IMR-90 (cell line): ENCODE measurements at places on chromosomes 12 and 14. TPM values are rescaled to one million over a fixed set of nuclear protein-coding genes. Genes with fewer than 3 reads are reported as not detected.
A peak's percentile ranks its signal among the peaks of the same experiment; 100 is the strongest.

The LTB4R gene
- 0.18 and 0.28 TPM in 2 replicates for total RNA-seq

- no peak overlapping the region for H3K4me3 ChIP-seq
- no peaks in the 10 kb centered on the region for H3K36me3 ChIP-seq
- no peak for DNase-seq
- H3K4me1 ChIP-seq: no peaks in the 10 kb centered on the region
- H3K27ac ChIP-seq: no peak overlapping the region
Measured at GRCh38 chr14:104103061-104103445, 17.6 kb downstream of the ASPG start.

DNA sequence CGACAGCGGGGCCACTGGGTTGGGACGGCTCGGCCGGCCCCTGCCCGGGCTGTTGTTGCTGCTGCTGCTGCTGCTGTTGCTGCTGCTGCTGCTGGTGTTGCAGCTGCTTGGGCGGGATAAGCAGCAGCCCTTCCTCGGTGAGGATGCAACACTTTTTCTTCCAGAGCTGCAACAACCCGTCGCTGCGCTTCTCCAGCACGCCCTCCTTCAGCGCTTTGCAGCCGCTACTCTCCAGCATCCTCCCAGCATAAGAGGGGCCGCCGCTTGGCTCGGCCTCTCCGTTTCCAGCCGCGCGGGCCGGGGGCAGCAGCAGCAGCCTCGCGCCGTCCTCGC, 529 bp downstream of the PHLDA1 start:
- H3K36me3 ChIP-seq: peaks cover 28% of the 10 kb centered on the region
- no peak for DNase-seq
- H3K4me3 ChIP-seq: peak overlapping the region; percentile 98
- H3K27ac ChIP-seq: peak overlapping the region; percentile 98
- no peaks in the 10 kb centered on the region for H3K27me3 ChIP-seq

GRCh38 chr14:96512602-96513397, 10.6 kb downstream of the PAPOLA start:
- peaks cover 8% of the 10 kb centered on the region for H3K4me1 ChIP-seq
- H3K36me3 ChIP-seq: no peaks in the 10 kb centered on the region
- DNase-seq: no peak
- no peak overlapping the region for H3K27ac ChIP-seq
- H3K27me3 ChIP-seq: no peaks in the 10 kb centered on the region
- H3K4me3 ChIP-seq: no peak overlapping the region

DNA sequence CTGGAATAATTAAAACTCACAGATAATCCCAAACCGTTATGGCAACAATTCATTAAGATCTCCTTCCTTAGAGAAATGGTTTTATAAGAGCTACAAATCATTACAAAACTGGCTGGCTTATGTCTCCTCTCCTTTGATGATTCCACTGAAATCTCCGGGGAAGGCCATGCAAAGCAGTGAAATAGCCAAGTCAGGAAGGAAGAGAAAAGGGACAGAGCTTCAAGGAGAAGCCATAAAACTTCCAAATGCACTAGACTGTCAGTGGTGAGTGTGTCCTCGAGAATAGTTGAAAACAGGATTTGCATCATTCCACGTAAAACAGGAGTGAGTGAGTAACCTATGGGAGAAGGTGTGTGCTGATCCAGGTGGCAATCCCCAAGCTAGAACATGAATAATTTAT, 330.0 kb downstream of the DIO2 start:
- H3K27me3 ChIP-seq: no peaks in the 10 kb centered on the region; the same call in 1 of the 2 replicates
- H3K36me3 ChIP-seq: no peaks in the 10 kb centered on the region
- H3K27ac ChIP-seq: no peak overlapping the region

- H3K27ac ChIP-seq: no peak overlapping the region
- peaks cover 2% of the 10 kb centered on the region; the same call in 1 of the 2 replicates for H3K4me1 ChIP-seq
- no peak for DNase-seq
- no peaks in the 10 kb centered on the region for H3K27me3 ChIP-seq
- no peak overlapping the region for H3K4me3 ChIP-seq
Measured at GRCh38 chr14:68195126-68195525, 375.5 kb downstream of the RAD51B start.

The KRT3 gene
- not detected in 2 replicates for total RNA-seq

The TOMM20L gene
- total RNA-seq: not detected in 2 replicates

GRCh38 chr12:91140026-91140931, 29.0 kb upstream of the LUM start:
- peaks cover 7% of the 10 kb centered on the region; the same call in 1 of the 2 replicates for H3K36me3 ChIP-seq
- H3K4me1 ChIP-seq: peaks cover 16% of the 10 kb centered on the region

DNA sequence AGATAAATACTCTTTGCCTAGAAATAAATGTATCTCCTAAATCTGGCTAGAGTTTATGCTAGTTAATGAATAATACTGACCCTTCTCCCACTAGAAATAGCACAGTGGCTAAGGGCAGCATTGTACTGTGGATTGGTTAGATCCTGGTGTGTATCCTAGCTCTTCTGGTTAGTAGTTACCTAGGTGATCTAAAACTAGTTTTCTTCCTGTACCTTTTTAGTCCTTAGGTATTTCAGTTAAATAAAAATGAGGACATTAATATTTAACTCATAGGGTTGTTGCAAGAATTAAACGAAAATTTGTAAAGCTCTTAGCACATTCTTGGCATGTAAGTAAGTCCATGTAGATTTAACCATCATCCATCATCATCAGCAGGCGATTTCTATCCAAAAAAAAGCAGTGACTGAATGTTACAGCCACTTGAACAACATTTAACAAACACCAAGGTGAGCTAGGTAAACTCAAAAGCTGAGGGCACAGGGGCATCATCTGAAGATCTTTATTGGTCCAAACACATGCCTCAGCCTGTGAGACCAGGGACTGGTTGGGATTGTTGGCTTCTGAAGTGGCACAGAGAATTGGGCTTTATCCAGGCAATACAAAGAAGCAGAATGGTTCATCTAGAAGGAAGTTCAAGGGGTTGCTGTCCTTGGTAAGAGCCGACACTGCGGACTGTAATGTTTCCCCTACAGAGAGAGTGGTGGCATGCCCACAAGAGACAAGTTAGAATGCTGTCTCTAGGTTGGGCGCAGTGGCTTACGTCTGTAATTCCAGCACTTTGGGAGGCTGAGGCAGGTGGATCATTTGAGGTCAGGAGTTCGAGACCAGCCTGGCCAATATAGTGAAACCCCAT, 100.8 kb downstream of the GAS2L3 start:
- H3K27ac ChIP-seq: no peak overlapping the region
- DNase-seq: no peak

The CISTR gene
- total RNA-seq: not detected in 2 replicates

The PIGH gene
- 6.7 and 7.9 TPM in 2 replicates for total RNA-seq

GRCh38 chr12:27808841-27809240, 28.8 kb upstream of the MANSC4 start:
- no peak overlapping the region for H3K4me3 ChIP-seq
- H3K27ac ChIP-seq: no peak overlapping the region
- H3K36me3 ChIP-seq: no peaks in the 10 kb centered on the region
- peaks cover 2% of the 10 kb centered on the region; the same call in 1 of the 2 replicates for H3K4me1 ChIP-seq

GRCh38 chr12:92098594-92099380, 46.9 kb downstream of the BTG1 start:
- H3K4me3 ChIP-seq: no peak overlapping the region
- DNase-seq: no peak
- H3K27ac ChIP-seq: no peak overlapping the region
- H3K4me1 ChIP-seq: peaks cover 10% of the 10 kb centered on the region
- no peaks in the 10 kb centered on the region for H3K36me3 ChIP-seq
- H3K27me3 ChIP-seq: no peaks in the 10 kb centered on the region

The OR6C70 gene
- not detected in 2 replicates for total RNA-seq

The FAM186B gene
- total RNA-seq: 0.18 and 0.28 TPM in 2 replicates

The GYS2 gene
- not detected in 2 replicates for total RNA-seq

GRCh38 chr12:3084742-3085141, 7.6 kb downstream of the TSPAN9 start:
- peaks cover 5% of the 10 kb centered on the region for H3K36me3 ChIP-seq
- no peak for DNase-seq
- no peaks in the 10 kb centered on the region for H3K27me3 ChIP-seq
- H3K4me1 ChIP-seq: no peaks in the 10 kb centered on the region
